ENCODE measurements at places on chromosomes 6 and 20.
A peak's percentile ranks its signal among the peaks of the same experiment; 100 is the strongest.

GRCh38 chr6:88376768-88377387 lies 210.7 kb upstream of the CNR1 start:
- peak; percentile 70 for DNase-seq

- no peak for DNase-seq
These were observed 575.3 kb downstream of the FRK start for GRCh38 chr6:115485400-115485799.

DNA sequence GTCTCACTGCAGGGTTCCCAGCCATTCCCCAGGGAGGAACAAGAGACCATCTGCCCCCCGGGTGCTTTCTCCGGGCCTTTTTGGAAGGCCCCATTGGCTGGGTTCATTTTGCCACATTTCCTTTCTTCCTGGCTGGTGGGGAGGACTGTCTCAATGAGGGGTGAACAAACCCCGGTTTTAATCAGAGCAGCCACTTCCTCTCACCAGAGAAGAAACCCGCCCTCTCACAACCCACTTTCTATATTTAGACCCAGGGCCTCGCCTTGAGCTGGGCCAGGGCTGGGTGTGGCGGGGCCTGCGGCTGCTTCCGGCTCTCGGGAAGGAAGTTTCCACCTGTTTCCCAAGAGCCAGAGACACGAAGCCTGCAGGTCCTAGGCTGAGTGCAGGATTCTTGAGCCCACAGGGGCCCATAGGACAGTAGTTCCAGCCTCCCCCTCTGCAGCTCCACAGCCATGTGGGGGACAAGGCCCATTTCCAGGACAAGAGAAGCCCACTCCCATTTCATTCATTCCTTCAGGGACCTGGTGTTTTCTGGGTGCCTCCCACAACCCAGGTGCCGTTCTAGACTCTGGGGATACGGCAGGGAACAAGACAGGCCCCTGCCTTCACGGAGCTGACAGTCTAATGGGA lies 41.8 kb downstream of the RBM38 start:
- no peak for DNase-seq

DNA sequence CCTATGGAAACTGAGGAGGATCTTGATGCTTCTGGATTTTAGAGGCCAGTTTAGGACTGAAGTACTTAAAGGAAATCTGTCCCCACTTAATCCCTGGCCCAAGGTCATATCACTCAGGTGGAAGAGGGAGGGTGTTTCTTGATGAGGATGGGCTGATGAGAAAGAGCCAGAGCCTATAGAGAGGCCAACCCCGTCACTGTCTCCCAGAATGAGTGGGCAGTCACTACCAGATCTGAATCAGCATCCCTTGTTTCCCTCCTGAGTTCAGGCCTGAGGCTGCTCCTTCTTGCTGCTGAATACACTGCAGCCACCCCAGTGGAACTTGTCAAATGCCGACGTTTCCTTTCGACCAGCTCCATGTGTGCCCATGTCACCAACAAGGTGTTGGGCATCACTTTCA lies 14.8 kb downstream of the ARMC12 start:
- no peak for DNase-seq

GRCh38 chr20:58938541-58938940 lies 42.5 kb upstream of the NELFCD start:
- DNase-seq: no peak

GRCh38 chr6:166490671-166491500 lies 95.6 kb downstream of the RAMACL start:
- no peak for DNase-seq

DNA sequence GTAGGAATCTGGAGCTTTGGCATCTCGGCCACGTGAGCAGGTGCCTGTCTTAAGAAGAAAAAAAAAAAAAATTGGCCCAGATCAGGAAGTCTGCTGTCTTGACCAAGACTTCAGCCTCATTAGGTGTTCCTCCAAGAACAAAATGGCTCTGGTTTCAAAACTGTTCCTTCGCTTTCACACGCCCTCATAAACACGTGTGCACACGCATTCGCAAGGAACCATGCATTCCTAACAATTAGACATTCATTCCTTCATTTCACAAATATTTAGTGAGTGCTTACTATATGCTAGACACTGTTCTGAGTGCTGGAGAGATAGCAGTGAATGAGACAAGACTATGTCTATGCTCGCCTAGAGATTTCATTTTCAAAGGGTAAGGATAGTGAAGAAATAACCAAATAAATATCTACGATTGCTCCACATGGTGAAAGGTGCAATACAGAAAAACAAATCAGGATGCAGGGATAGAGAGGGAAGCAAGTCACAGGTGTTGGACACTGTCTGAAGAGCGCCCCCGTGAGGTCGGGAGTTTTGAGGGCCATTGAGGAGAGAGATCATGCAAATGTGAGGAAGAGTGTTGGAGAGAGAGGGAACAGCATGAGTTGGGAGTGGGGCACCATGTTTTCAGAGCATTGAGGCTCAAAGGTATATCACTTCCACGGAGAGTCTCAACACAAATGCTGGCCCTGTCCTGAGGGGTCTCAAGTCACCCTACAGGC lies 53.3 kb downstream of the CCDC170 start:
- DNase-seq: no peak

GRCh38 chr6:102085257-102085656 lies 691.7 kb downstream of the GRIK2 start:
- no peak for DNase-seq

GRCh38 chr6:97047473-97048201 lies 123.1 kb downstream of the KLHL32 start:
- DNase-seq: no peak

DNA sequence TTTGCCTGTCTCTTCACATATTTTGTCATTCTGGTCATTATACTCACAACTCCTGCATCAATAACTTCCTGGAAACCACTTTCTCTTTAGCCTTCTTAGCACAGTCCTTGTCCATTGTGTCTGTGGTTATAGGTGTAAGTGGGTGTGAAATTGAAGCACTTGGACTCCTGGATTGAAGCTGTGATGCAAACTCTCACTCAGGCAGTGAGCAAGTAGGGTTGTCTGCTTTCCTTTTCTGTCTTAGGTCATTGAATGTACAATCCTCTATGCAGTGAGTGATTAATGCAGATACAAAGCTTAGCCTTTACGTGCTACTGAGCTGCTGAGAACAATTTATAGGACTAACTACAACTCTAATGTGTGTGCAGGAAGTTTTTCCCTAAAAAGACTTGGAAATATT lies 54.8 kb downstream of the ADGRB3 start:
- DNase-seq: no peak

GRCh38 chr6:165850434-165851019 lies 187.5 kb upstream of the PDE10A start:
- peak; percentile 48 for DNase-seq

Measured in NCI-H446 (cell line).